ENCODE measurements at places on chromosomes 4 and X. TPM values are rescaled to one million over a fixed set of nuclear protein-coding genes. Genes with fewer than 3 reads are reported as not detected.

GRCh38 chrX:104270212-104270611, 15.5 kb upstream of the ESX1 start:
- DNase-seq: no peak

Gene NXF3
- total RNA-seq: not detected

Gene PCDH7
- total RNA-seq: 8.0 TPM

- no peak for DNase-seq
Measured at GRCh38 chrX:133796282-133796681, 189.1 kb downstream of the GPC3 start.

GRCh38 chr4:188015025-188015940, 19.7 kb downstream of the ZFP42 start:
- no peak for DNase-seq

Gene GABRQ
- total RNA-seq: 0.84 TPM

DNA sequence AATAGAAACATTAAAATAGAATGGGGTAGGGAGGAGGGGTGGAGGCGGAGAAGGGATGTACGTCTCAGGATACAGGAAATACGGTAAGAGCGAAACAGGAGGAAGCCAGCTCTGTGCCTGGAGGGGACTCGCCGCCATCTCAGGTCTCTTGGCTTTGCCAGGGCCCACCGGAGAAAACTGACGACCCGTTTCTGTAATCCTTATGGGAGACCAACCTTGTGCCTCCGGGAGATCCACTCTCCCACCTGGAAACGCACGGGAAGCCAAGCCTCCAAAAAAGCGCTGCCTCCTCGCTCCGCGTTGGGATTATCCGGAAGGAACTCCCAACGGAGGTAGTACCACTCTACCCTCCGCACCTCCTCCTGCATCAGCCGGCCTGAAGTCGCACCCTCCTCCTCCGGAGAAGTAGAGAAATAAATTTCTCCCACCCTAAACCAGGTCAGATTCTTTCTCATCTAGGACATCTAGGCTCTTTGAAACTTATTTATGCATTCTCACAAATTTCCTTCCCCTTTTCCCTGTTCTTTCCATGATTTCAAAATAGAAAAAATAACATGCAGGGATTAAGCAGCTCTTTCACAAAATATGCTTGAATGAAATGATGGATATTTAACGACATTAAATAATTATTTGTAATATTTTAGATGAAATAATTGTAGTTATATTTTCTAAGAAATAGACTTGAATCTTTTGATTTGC, at the start of gene NBDY:
Gene NBDY, plus strand, starts transcription at position 92 of the 699 bp plus-strand sequence. Its CDS starts 111 bp downstream, at position 203.
- DNase-seq: peak; percentile 21

DNA sequence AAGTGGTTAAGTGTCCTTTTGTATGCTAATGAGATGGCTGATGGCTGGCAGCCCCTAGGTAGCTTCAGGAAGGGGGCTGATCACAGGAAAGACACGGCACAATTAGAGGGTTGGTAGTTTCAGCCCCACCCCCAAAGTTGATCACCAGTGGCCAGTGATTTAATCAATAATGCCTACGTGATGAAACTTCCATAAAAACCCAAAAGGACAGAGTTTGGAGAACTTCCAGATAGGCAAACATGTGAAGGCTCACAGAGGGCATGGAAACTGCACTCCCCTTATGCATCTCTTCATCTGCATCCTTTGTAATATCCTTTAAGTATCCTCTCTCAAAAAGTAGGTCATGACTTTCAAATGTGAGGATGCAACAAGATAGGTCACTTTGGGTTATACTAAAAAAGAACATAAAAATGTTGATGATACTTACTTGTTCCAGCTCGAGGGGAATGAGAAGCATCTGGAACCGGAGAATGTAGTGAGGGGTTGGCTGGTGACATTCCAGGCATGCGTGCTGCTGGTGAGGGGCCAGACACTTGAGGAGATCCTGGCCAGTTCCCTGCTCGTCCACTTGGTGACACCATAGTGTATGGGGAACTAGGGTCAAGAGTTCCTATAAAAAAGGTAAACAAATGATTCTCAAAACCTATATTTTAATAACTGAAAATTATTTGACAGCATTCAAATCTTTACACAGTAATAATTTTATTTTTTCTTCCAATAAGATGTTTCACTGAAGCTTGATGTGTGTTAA, 16.7 kb upstream of the CXorf38 start:
- no peak for DNase-seq

GRCh38 chr4:47315346-47315745, 148.2 kb downstream of the COMMD8 start:
- DNase-seq: no peak

DNA sequence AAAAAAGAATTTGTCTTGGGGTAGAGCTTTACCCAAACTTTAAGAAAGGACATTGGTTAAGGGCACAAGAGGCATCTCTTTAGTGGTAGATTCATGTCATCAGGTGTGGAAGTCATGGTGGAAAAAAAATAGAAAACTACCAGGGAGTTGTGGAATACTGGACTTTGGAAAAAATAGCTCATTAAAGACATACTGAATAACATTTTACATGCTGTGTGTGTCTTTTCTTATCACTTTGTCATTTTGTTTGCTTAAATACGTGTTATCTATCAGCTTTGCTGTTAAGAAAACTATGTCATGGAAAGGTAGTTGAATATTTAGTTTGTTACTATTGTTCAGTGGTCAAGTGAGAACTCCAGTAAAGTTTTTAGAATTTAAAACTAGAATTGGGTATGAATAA, 147.0 kb downstream of the CCSER1 start:
- no peak for DNase-seq

DNA sequence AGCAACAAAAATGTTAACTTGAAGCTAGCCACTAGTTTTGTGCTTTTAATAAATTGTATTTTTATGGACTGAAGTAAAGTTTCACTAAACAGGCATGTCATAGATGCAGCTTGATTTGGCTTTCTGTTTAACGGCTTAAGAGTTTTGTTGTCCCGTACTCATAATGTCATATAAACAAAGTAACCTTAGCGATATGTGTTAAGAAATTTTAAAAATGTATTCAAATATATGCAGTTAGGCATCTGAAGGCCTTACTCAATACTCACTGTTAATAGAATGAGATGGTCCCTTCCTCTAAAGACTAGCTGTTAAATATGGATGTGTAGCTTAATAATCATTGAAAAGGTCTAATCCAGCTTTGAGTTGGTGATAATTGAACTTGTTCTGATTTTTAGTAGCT, 1.0 kb upstream of the SCLT1 start:
- DNase-seq: no peak

- no peak for DNase-seq
Measured at GRCh38 chr4:17574206-17574605, 2.8 kb upstream of the LAP3 start.

Gene OCIAD1
- total RNA-seq: 129 TPM

Gene OTC
- total RNA-seq: not detected

- no peak for DNase-seq
Measured at GRCh38 chrX:96474029-96474740, 210.5 kb upstream of the DIAPH2 start.

DNA sequence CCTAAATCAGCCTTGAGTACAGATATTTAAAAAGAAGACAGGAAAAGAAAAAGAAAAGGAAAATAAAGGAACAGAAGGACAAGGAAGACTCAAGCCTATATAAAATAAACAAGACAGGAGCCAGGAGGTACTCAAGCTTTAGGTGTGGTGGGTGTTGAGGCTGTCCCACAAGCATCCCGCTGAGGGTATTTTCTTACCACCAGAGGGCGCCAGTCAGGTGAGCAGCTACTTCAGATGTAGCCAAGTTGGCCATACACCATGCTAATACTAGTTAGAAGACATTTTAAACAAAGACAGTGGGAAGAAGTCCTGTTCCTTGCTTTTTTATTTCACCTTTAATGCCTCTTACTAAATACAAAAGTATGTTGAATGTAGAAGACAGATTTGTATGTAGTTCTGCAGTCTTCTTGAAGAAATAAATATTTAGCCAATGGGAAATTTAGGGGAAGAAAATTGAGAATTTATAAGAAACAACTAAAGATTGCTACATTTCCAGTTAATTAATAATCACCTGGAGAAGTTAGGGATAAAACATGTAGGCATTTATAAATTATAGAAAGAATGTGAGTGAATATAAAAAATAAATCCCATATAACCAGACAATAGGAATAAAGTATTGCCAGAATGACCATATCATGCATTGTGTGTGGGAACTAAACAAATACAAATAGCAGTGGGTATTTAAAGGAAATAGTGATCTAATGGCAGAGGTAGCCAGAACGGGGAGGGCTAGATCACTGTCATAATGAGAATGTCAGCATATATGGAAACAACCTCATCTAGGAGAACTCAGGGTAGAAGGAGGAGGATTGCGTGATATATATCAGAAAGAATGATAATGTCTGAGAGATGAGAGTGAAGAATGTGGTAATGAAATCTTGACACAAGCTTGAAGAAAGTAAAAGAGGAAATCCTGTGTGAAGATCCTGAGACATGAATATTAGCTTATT, 71.0 kb downstream of the MTHFD2L start:
- peak; percentile 74 for DNase-seq
